Activated T-helper 2 cell treated with anti-CD3 and anti-CD28 coated beads, Interferon-gamma antibody, Interleukin-2, Interleukin-4, amounts not matched to agents 10 μg/mL and 5 μg/mL and 100 μg/mL, durations not matched to agents 14 hours and 24 hours and 36 hours (primary cell): ENCODE measurements at places on chromosomes 5 and 9. TPM values are rescaled to one million over a fixed set of nuclear protein-coding genes. Genes with fewer than 3 reads are reported as not detected.

GRCh38 chr5:30607301-30607894 lies 586.1 kb upstream of the CDH6 start:
- no peak overlapping the region for H3K4me3 ChIP-seq
- DNase-seq, result no peak
- H3K27me3 ChIP-seq, result no peaks in the 10 kb centered on the region
- no peaks in the 10 kb centered on the region for H3K4me1 ChIP-seq

C9orf40 gene
- 19.2 and 19.6 TPM in 2 replicates for total RNA-seq

DNA sequence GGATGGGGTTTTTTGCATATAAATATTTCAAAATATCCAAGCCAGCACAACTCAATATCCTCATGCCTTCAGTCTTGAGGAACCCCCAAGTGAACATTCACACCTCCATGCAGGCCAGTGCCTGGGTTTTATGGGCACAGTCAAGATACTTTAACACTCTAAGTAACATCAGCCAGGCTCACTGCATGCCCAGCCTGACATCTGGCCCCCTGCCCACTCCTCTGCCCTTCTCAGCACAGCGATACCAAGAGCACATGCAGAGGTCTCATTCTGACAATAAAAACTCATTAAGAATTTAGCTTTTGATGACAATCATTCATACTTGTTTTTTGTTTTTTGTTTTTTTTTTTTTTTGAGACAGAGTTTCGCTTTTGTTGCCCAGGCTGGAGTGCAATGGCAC lies 250.0 kb downstream of the CWC27 start:
- H3K4me3 ChIP-seq, result no peak overlapping the region
- H3K4me1 ChIP-seq, result peaks cover 41% of the 10 kb centered on the region
- no peak overlapping the region for H3K27ac ChIP-seq

- H3K27ac ChIP-seq, result no peak overlapping the region
- DNase-seq, result no peak
- no peak overlapping the region for H3K4me3 ChIP-seq
- H3K36me3 ChIP-seq, result no peaks in the 10 kb centered on the region
- H3K27me3 ChIP-seq, result peaks cover 63% of the 10 kb centered on the region
These were observed 15.2 kb downstream of the FOXD1 start for GRCh38 chr5:73433272-73433981.

GRCh38 chr9:128375865-128376264 lies 4.7 kb downstream of the URM1 start:
- H3K4me3 ChIP-seq, result no peak overlapping the region
- no peak for DNase-seq
- no peak overlapping the region for H3K27ac ChIP-seq
- no peaks in the 10 kb centered on the region for H3K27me3 ChIP-seq
- peaks cover 21% of the 10 kb centered on the region for H3K4me1 ChIP-seq

- H3K4me1 ChIP-seq, result no peaks in the 10 kb centered on the region
- H3K27ac ChIP-seq, result no peak overlapping the region
- H3K27me3 ChIP-seq, result no peaks in the 10 kb centered on the region
- H3K36me3 ChIP-seq, result no peaks in the 10 kb centered on the region
These were observed 8.3 kb downstream of the NOXA1 start for GRCh38 chr9:137431416-137431931.

GRCh38 chr5:43193181-43193893 lies 1.3 kb downstream of the NIM1K start:
- H3K4me1 ChIP-seq, result peaks cover 24% of the 10 kb centered on the region
- DNase-seq, result peak; percentile 28
- peak overlapping the region; percentile 59 for H3K27ac ChIP-seq
- peaks cover 10% of the 10 kb centered on the region for H3K27me3 ChIP-seq
- H3K36me3 ChIP-seq, result no peaks in the 10 kb centered on the region

- H3K27ac ChIP-seq, result no peak overlapping the region
- H3K4me1 ChIP-seq, result no peaks in the 10 kb centered on the region
- peaks cover 3% of the 10 kb centered on the region for H3K27me3 ChIP-seq
- no peak overlapping the region for H3K4me3 ChIP-seq
- no peaks in the 10 kb centered on the region for H3K36me3 ChIP-seq
These were observed 282.8 kb upstream of the C9orf72 start for GRCh38 chr9:27856054-27856453.

- H3K36me3 ChIP-seq, result no peaks in the 10 kb centered on the region
- no peak overlapping the region for H3K27ac ChIP-seq
- H3K4me1 ChIP-seq, result no peaks in the 10 kb centered on the region
- peaks cover 2% of the 10 kb centered on the region for H3K27me3 ChIP-seq
These were observed 8.0 kb downstream of the KCNN2 start for GRCh38 chr5:114369680-114370417.

DNA sequence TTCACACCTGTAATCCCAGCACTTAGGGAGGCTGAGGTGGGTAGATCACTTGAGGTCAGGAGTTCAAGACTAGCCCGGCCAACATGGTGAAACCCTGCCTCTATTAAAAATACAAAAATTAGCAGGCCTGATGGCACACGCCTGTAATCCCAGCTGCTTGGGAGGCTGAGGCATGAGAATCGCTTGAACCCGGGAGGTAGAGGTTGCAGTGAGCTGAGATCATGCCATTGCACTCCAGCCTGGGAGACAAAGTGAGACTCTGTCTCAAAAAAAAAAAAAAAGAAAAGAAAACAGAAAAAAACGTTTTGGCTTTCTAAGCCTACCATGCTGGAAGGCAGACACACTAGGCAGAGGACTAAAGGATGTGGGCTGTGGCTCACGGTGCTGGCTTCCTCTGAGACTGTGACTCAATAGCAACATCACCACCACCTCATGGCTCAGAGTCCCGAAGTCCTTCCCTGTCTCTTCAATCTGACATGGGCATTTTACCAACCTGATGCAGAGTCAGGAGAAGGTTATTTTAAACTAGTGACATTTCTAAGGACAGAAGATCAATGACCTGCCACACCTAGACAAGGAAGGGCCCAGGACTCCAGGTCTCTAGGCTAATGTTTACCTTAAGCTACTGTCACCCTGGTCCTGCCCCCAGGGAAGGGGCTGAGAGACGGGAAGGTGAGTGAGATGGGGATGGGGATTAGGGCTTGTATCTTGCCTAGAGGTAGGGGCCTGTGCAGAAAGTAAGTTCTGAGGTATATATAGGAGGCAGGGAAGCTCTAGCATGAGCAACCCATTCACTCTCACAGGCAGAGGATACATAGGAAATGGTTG lies 3.7 kb downstream of the ECSCR start:
- H3K27ac ChIP-seq, result peak overlapping the region; percentile 99
- peaks cover 2% of the 10 kb centered on the region for H3K36me3 ChIP-seq
- H3K4me3 ChIP-seq, result peak overlapping the region; percentile 72
- DNase-seq, result peak; percentile 77
- no peaks in the 10 kb centered on the region for H3K27me3 ChIP-seq

GRCh38 chr9:76898786-76899185 lies 7.1 kb downstream of the PRUNE2 start:
- no peaks in the 10 kb centered on the region for H3K36me3 ChIP-seq
- H3K27me3 ChIP-seq, result peaks cover 7% of the 10 kb centered on the region
- no peaks in the 10 kb centered on the region for H3K4me1 ChIP-seq
- DNase-seq, result no peak
- no peak overlapping the region for H3K27ac ChIP-seq

SPINK6 gene
- not detected in 2 replicates for total RNA-seq

DNA sequence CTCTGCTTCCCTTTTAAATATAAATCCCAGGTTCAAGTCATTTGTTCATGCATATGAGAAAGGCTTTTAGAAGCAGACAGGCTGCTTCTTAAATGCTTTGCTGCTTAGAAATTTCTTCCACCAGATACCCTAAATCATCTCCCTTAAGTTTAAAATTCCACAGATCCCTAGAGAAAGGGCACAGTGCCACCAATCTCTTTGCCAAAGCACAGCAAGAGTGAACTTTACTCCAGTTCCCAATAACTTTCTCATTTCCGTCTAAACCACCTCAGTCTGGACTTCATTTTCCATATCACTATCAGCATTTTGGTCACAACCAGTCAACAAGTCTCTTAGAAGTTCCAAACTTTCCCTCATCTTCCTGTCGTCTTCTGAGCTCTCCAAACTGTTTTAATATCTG lies 679.8 kb upstream of the FTMT start:
- H3K4me3 ChIP-seq, result no peak overlapping the region
- no peak for DNase-seq
- H3K27me3 ChIP-seq, result no peaks in the 10 kb centered on the region
- no peak overlapping the region for H3K27ac ChIP-seq

TMEM215 gene
- total RNA-seq, result not detected in 2 replicates

DNA sequence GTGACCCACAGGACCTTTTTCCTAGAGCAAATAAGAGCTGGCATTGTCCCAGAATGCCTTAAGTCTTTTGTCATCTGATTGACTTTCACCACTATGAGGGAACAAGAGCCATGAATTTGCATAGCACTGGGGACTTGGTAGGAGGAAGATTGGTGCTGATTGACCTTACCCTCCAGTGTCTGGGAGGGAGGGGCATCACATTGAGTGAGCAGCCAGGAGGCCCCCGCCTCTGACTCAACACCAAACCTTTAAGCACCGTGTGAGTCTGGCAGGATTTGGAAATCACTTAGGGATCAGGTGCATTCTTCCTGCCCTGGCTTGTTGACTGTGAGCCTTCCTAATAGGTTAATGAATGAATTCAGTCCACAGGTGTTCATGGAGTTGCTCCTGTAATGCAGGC lies 40.7 kb downstream of the WNK2 start:
- no peak for DNase-seq
- H3K27ac ChIP-seq, result no peak overlapping the region
- H3K4me1 ChIP-seq, result peaks cover 6% of the 10 kb centered on the region
- H3K4me3 ChIP-seq, result no peak overlapping the region

- H3K36me3 ChIP-seq, result no peaks in the 10 kb centered on the region
- H3K27ac ChIP-seq, result no peak overlapping the region
- H3K4me1 ChIP-seq, result no peaks in the 10 kb centered on the region
These were observed 78.2 kb downstream of the RAI14 start for GRCh38 chr5:34734326-34734725.

- H3K27ac ChIP-seq, result no peak overlapping the region
- no peak for DNase-seq
- no peaks in the 10 kb centered on the region for H3K36me3 ChIP-seq
- H3K4me3 ChIP-seq, result no peak overlapping the region
- no peaks in the 10 kb centered on the region for H3K4me1 ChIP-seq
These were observed 337.4 kb upstream of the GRIA1 start for GRCh38 chr5:153153086-153153485.

DNA sequence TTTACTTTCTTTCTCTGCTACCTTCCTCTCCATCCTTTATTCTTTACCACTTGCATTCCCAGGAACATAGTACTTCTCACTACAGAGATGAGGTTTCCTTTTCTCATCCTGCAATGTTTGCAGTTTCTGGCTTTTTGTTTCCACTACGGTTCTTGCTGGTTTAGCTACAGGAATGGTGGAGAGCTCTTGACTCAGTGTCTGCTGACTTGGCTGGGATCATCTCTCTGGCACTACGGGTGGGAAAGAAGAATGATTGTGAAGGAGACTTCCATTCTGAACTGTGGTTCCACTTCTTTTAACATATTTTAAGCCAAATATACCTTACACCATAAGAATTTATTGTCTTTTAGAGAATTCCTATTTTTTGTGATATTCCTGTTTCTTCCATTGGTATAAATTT lies 65.1 kb downstream of the NREP start:
- H3K4me1 ChIP-seq, result peaks cover 2% of the 10 kb centered on the region
- DNase-seq, result no peak
- no peak overlapping the region for H3K4me3 ChIP-seq
- no peaks in the 10 kb centered on the region for H3K36me3 ChIP-seq
- no peak overlapping the region for H3K27ac ChIP-seq

- H3K4me3 ChIP-seq, result no peak overlapping the region
- peaks cover 20% of the 10 kb centered on the region for H3K36me3 ChIP-seq
- DNase-seq, result no peak
- no peak overlapping the region for H3K27ac ChIP-seq
These were observed 20.7 kb downstream of the ITGA1 start for GRCh38 chr5:52808316-52808901.
